ENCODE measurements at places on chromosomes 2 and 18.
A peak's percentile ranks its signal among the peaks of the same experiment; 100 is the strongest.

DNA sequence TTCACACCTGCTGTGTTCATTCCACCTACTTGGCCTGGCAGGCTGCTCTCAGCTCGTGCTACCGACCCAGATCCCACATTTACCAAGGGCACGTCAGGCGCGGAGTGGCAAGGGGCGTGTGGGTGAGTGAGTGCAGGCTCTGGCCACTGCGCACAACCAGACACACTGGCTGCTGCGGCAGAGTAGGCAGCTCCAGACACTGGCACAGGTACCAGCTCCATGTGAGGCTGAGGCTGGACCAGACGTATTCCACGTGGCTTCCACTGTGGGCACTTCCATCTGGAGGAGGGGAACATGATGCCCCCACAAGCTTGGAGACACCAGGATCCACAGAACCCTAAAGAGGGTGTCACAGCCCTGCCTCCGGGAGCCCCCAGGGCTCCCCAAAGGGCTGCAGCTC is 74.6 kb upstream of the ZNF804A start:
- DNase-seq: no peak

DNA sequence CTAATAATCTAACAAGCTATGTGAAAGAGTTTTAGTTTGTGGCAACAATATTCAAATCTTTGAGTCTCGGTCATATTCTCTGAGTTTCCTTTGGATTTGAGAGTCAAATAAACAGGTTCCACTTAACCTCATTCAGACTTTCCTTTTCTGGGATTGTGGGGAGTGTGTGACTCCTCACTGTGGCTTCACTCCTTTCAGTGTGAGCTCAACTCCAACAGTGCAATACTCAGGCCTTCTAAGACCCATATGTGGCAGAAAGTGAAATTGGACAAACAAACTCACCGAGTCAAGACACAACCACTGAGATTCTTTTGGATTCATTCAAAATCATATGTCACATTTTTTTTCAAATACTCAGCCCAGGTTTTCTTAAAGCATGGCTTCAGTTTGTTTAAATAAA is 25.4 kb downstream of the SLC9A4 start:
- no peak for DNase-seq

- DNase-seq: no peak
Measured at GRCh38 chr18:46340716-46341115, 236.5 kb downstream of the HAUS1 start.

- no peak for DNase-seq
Measured at GRCh38 chr2:27636766-27637165, 7.9 kb downstream of the GPN1 start.

GRCh38 chr2:64852771-64853241 is 136.4 kb upstream of the SLC1A4 start:
- DNase-seq: peak; percentile 32

- DNase-seq: no peak
Measured at GRCh38 chr2:120402508-120402907, 56.6 kb downstream of the INHBB start.

- peak; percentile 91 for DNase-seq
Measured at GRCh38 chr2:224934526-224935188, 107.6 kb downstream of the DOCK10 start.

DNA sequence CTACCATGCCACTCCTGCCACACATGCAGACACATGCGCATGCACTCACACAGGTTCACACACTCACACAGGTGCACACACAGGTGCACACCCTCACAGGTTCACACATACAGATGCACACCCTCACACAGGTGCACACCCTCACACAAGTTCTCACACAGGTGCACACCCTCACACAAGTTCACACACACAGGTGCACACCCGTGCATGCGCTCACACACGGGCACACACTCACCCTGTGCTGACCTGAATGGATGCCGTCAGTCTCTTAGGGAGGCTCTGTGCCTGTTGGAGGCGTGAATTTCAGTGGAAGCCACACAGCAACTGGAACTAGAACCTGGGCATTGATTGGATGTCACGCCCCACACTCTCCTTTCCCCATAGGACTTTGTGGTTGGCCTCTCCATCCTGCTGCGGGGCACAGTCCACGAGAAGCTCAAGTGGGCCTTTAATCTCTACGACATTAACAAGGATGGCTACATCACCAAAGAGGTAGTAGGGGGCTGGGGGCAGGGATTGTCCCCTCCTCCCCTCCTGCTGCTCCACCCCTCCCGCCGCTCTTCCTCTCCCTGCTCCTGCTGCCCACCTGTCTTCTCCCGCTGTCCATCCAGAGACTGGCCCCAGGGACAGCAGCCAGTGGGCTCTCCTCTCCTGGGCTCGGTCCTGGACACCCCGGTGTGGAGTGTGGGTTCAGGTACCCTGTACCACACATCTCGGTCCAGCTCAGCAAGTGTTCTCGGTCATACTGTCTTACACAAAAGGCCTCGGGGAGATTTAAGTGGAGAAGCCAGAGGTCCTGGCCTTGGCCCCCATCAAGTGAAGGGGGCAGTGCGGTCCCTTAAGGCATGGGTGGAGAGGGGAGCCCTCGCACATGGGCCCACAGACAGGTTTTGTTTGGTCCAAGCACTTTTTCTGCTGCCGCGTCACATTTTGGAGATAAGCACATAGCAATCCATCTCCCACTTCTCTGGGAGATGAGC is 21.0 kb upstream of the FAHD2A start:
- DNase-seq: no peak

GRCh38 chr18:37805773-37806404 is 240.3 kb upstream of the CELF4 start:
- no peak for DNase-seq

GRCh38 chr18:76052227-76052595 is 442.8 kb downstream of the ZNF516 start:
- DNase-seq: no peak

GRCh38 chr2:175009917-175010621 is 4.9 kb upstream of the CHN1 start:
- no peak for DNase-seq

DNA sequence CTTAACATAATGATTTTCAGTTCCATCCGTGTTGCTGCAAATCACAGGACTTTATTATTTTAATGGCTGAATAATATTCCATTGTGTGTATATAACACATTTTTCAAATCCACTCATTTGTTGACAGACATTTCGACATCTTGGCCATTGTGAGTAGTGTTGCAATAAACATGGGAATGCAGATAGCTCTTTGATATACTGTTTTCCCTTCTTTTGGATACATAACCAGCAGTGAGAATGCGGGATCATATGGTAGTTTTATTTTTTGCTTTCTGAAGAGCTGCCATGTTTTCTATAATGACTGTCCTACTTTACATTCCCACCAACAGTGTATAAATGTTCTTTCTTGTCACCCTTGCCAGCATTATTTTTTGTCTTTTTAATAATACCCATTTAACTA is 420.3 kb upstream of the CHAC2 start:
- no peak for DNase-seq

DNA sequence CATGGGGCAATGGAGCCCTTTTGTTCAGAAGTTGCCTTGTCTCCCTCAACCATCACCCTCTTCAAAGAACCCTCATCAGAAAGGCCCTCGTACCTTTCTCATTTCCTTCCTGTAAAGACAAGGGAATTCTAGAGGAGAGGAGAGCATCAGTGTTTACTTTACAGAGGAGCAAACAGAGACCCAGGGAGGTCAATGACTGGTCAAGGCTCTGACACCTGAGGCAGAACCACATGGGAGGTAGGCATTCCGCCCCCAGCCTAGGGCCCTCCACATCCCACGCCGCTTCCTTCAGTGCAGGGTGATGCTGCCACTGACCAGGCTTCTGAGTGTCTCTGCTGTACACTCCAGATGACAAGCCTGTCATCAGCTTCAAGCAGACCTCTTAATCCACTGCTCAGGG is 104.7 kb downstream of the NRP2 start:
- DNase-seq: no peak

DNA sequence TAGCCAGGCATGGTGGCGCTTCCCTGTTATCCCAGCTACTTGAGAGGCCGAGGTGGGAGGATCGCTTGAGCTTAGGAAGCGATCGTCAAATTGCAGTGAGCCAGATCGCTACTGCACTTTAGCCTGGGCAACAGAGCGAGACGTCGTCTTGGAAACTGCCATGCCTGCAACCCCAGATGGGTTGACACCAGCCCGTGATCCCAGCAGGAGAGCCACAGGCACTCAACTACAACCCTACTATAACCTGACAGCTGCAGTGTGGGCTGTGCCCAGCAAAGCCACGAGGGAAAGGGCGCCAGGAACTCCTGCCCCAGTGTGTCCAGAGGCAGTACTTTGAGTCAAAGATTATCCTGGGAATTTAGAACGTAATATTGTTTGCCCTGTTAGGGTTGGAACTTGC is 85.6 kb downstream of the SS18 start:
- DNase-seq: no peak

DNA sequence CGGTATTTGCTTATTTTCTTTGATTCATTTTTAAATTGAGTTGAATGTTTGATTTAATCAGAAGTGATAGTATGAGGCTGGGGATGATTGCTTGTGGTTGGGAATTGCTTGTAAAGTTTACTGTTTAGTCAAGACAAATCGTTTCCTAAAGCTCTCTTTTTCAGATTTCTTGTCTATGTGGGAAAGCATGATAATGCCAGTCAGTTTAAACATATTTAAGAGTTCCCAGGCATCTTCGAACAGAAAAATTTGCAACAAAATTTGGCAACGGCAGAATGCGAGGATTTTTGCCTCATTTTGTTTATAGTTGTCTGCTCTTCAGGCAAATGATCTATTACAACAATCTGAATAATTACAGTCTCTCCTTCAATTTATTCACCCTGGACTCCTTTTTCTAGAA is 22.5 kb downstream of the EPAS1 start:
- no peak for DNase-seq

- no peak for DNase-seq
Measured at GRCh38 chr2:167380555-167380954, 492.3 kb downstream of the XIRP2 start.

DNA sequence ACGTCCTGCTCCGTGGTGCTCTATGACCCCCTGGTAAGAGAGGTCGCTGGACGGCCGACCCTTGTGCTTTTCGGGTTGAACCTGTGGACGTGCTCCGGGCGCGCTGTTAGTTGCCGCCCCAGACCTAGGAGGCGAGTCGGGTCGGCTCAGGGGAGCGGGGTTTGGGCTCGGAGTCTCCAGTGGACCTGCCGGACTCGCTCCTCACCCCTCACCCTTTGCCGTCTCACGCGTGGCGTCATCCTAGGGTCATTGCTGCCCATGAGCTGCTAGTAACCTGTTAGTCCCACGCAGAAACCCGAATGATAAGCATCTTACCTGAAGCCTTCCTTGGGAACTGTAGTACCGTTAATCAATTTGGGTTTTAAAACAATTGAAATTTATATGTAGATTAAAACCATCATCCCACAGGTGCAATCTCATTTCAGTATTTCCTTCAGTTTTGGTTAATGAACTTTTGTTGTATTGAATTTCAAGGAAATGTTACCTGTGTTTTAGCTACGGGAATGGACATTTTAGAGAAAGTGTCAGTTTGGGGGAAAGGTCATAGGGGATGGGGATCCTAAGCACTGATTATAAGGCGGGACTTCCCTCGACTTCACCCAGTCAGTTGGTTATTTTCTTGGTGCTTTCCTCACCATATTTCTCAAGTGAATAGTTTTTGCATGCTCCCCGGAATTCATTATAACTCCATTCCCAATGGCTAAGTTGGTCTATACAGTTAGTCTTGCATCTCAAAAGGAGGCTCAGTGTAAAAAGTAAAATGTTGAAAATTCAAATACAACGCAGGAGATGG is 536 bp downstream of the ELP2 start:
- DNase-seq: no peak

DNA sequence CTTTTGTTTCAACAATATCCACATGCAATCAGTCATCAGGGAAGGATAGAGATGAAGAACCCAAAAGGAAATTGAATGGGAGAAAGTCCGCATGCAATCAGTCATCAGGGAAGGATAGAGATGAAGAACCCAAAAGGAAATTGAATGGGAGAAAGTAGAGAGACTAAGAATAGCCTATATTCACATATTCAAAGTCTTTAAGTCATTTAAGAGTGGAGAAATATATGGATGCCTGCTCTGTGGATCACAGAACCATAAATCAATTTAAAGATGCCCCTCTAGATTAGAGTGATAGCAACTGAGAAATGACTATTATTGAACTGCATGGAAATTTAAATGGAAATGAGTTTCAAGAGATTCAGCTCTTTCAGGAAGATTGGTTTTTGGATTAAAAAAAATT is 90.0 kb upstream of the LPIN2 start:
- no peak for DNase-seq

DNA sequence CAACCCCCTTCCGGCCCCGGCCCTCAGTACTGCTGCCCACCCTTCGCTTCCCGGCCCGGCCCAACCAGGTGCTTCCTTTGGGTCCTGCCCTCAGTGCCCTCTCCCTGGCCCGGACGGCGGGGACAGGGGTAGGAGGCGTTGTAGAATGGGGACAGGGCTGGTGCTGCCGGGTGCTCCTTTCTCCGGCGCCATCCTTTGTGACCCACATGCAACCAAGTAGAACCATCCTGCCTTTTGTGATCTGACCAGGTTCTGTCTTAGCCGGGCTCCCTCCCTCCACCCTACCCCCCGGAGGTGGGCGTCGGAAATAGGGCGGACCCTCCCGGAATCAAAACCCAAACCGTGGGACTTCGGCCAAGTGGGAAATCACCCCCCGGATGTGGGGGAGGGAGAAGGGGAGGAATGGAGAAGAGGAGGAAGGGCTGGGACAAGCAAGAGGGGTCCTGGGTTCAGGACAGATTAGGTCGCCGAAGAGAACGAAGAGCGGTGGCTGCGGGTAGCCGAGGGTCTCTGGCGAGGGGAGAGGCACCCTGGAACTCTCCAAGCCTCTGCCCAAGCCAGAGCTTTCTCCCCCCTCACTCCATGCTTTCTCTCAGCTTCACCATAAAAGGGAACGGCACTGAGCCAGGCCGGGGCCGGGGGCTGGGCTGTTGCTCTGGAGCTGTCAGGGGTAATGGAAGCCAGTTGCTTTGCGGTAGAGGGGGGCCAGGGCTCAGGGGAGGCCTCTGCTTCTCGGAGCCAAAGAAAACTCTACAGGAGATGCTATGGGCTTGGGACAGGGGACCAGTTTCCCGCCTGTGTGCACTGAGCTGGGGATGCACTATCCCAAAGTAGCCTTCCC is 756 bp upstream of the OST4 start:
- DNase-seq: peak; percentile 75

DNA sequence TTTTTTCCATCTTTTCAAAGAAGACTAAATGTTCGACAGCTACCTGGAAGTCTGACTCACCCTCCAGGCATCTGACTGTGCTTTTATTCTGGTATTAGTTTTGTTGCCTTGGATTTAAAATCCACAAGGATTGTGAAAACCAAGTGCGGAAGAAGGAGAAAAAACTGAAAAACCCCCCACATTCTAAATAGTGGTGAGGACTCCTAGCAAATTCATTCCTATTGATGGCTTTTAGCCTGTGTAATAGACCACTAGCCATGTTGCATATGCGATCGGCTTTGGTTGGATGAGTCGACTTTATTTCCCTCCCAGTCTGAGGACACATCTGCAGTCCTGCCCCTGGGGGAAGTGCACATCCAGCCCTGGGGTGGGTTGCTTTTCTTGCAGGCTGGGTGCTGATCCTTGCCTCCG is 16.9 kb downstream of the LDLRAD4 start:
- DNase-seq: no peak

- DNase-seq: no peak
Measured at GRCh38 chr2:226743915-226744314, 55.7 kb downstream of the IRS1 start.

- no peak for DNase-seq
Measured at GRCh38 chr2:218172845-218173244, 6.1 kb upstream of the CXCR1 start.

- peak; percentile 16 for DNase-seq
Measured at GRCh38 chr2:223633656-223634055, 31.5 kb upstream of the SCG2 start.
